Frontal cortex (tissue), 4 donors: ENCODE measurements at places on chromosomes 1 and 21. TPM values are rescaled to one million over a fixed set of nuclear protein-coding genes. Genes with fewer than 3 reads are reported as not detected.

The MINDY1 gene
- 12.2 TPM for total RNA-seq

The NHLH1 gene
- 0.41 TPM for total RNA-seq

The ATP5IF1 gene
- 67.7 TPM for total RNA-seq

The PLCH2 gene
- total RNA-seq: 9.0 TPM

The ACOT11 gene
- 1.2 TPM for total RNA-seq

The AVPR1B gene
- total RNA-seq: not detected

The NBPF3 gene
- 11.0 TPM for total RNA-seq

The DIO1 gene
- total RNA-seq: not detected

The GREM2 gene
- 14.7 TPM for total RNA-seq

The ACTL8 gene
- under 0.01 TPM for total RNA-seq

The KRTAP19-3 gene
- not detected for total RNA-seq

The KMO gene
- 0.82 TPM for total RNA-seq

The LCE2C gene
- total RNA-seq: not detected

The NPHS2 gene
- not detected for total RNA-seq

The ACKR1 gene
- total RNA-seq: 0.41 TPM

The LRIF1 gene
- total RNA-seq: 20.8 TPM

The GDAP2 gene
- 75.4 TPM for total RNA-seq
